ENCODE measurements at places on chromosomes 3 and 15.

DNA sequence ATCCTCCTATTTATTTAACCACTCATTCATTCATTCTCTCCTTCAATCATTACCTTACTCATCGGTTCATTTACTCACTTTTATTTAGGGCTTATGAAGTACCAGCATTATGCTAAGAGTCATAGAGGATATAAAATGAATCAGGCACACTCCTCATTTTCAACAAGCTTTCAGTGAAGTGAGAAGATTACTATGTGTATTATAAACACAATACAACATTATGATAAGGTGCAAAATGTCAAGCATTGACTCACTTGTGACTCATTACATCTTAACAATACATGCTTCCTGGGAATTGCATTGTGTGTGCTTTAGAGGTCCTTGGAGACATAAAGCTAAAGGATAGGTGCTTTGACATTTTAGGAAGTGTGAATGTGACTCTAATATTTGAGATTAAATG lies 60.4 kb downstream of the PLAAT1 start:
- DNase-seq: no peak

DNA sequence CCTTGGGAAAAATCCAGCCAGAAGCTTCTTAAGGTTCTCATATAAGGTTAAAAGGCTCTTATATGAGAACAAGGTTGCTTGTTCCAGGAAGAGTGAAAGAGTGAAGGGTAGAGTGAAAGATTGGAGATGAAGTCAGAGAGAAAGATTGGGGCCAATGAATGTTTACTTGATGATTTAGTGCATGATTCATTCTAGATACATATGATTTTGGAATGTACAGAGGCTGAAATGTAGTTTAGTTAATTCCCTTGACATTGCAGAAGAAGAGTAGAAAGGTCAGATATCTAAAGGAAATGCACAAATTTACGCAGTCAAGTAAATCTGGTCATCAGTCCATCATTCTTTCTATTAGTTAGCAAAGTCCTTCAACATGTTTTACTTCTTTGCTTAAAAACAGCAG lies 619.8 kb upstream of the ZNF717 start:
- no peak for DNase-seq

DNA sequence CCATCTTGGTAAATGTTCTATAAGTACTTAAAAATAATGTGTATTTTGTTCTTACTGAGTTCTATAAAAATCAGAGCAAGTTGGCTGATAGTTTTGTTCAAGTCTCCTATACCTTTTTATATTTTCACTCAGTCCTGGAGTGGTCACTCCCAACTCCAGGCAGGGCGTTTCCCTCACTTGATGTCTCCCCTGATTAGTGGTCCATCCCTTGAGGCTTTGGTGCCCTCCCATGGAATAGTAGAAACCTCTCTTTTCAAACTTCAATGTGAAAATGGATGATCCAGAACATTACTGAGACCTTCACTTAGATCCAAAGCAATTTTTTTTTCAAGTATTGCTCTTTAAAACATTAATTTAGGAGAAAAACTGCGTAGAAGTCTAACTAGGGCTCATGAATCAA lies 25.0 kb upstream of the SCN10A start:
- no peak for DNase-seq

DNA sequence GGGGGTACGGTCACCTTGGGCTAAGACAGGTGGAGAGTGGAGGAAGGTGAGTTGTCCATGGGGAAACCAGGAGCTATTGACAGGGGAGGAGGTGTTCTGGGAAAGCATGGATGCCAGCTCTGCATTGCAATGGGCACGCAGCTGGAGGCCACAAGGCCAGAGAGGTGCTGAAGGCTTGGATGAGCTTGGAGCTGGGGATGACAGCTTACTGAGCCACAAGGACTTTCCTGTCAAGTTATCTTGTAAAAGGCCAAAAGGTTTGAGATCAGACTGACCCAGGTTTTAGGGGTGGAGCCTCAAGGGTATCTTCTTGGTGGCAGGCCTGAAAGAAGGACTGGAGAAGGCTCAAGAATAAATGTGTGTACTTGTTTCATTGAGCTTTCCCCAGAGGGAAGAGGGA lies 115.2 kb downstream of the ASB7 start:
- no peak for DNase-seq

GRCh38 chr3:16595778-16596177 lies 9.4 kb downstream of the DAZL start:
- DNase-seq: no peak
